ENCODE measurements at places on chromosomes 2 and 18. TPM values are rescaled to one million over a fixed set of nuclear protein-coding genes. Genes with fewer than 3 reads are reported as not detected.

DNA sequence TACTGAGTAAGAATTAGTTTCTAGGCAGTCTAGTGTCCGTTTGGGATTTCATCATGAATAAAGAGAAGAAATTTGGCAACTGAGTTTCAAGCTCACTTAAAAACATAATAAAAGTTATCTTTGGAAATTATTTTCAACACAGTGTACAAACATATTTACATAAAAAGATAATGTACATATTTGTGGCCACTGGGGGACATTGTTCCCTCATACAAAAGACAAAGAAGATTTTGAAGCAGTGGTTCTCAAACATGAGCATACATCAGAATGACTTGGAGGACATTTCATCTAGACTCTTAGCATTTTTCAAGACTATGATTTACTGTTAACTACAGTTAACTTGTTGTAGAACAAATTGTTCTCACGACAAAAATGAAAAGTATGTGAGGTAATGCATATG lies 15.7 kb upstream of the TTC21B start:
- DNase-seq: no peak

CACNB4 gene
- 5.4 TPM for total RNA-seq

DNA sequence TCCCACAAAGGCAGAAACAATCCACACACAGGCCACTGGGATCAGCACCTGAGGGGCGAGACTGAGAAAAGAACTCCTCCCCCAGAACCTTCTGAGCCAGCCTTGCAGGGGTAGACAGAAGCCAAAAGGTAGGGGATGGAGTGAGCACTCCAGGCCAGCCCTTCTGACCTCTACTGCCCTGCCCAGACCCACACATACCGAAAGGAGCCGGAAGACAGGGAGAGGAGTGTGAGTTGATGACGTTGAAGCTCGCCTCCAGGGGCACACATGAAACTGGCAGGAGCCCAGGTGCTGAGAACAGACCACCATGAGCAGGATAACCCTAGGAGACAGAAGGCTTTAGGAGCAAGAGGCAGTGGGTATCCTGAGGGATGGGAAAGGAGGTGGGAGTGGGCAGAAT lies 1.8 kb downstream of the SLC23A3 start:
- no peak for DNase-seq

DNA sequence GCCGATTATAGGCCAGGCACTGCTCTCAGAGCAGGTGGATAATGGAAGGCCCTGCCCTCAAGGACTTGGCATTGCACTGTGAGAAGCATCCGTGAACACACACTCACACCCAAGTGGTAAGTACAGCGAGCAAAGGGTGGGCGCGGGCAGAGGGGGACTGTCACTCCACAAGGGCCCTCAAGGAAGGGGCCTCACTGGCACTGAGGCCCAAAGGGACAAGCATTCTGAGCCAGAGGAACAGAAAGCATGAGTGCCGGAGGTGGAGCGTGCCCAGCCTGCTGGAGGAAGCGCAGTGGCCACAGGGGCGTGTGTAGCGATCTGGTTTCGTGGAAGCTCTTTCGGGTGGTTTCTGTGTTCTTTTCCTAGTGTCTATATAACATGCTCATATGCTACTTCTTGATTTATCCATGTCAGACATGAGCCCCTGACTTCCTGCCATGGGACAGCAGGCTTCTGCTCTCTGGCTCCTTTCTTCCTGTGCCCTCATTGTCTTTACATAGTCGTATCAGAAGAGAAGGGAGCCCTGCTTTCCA lies 132.7 kb upstream of the ASB18 start:
- no peak for DNase-seq

DNA sequence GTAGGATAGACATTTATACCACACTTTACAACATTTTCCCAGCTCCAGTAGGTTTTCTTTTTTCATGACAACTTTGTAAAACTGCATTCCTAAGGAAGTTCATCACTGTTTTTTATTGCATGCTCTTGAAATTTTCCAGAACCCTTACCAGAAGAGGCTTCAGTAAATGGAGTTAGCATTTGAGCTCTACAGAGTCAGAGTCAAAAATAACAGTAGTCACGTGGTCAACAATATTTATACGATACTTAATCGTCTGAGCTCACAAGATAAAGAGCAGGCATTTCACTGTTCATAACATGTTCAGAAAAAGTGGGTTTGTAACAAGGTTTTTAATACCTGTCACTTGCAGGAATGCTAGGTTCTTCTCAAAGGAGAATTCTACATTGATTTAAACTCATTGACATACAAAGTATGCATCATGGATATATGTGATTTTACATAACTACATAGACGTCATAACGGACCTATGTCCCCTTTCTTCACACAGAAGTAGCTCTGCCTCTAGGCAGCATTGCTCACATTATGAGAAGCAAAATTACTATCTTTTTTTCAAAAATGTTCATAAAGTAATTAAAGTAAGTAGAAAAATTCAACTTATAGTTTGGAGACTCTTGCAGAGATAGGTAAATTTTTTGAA lies 187.0 kb upstream of the COL3A1 start:
- DNase-seq: no peak

DNA sequence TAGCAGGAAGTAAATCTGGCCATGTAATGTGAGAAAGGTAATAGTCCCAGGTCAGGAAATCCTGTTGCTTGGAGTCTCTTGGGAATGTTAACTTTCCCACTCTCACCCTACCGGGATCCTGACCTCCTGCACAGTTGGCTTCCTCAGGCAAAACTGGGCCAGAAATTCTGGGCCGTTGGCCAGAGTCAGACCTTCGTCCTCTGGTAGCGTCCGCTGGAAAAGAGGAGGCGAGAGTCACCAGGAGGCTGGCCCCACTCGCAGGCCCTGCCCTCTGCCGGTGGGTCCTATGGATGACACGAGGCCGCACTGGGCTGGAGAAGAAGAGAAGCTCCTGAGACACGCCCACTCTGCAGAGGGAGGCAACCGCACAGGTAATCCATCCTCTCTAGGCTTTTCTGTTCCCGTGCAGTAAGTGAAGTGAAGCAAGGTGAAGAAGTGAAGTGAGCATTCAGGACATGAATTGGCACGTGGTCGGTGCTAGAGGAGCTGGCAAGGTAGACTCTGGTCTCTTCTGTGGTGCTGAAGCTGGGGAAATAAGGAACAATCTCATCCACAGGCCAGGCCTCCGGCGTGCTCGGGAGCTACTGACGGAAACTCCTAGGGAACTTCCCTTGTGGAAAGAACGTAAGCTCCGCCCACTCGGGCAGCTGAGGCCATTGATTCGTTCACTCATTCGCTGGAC lies 182.7 kb upstream of the GLI2 start:
- DNase-seq: peak; percentile 65

DNA sequence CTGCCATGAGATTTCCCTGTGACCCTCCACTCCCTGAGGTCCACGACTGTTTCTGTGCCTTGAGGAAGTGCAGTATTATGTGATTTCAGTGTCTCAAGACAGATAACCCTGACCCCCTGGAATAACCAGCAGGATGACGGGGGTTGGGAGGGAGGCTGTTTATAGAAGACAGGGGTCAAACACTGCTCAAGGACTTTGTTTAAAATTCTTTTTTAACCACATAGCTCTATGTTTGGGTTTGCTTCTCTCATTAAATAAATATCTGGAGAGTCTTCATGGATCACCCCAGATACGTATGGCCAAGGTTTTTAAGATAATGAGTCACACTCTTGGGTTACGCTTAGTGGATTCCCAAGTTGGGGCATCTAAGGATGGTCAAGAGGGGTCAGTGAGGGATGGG lies 523.8 kb upstream of the TNP1 start:
- no peak for DNase-seq

DNA sequence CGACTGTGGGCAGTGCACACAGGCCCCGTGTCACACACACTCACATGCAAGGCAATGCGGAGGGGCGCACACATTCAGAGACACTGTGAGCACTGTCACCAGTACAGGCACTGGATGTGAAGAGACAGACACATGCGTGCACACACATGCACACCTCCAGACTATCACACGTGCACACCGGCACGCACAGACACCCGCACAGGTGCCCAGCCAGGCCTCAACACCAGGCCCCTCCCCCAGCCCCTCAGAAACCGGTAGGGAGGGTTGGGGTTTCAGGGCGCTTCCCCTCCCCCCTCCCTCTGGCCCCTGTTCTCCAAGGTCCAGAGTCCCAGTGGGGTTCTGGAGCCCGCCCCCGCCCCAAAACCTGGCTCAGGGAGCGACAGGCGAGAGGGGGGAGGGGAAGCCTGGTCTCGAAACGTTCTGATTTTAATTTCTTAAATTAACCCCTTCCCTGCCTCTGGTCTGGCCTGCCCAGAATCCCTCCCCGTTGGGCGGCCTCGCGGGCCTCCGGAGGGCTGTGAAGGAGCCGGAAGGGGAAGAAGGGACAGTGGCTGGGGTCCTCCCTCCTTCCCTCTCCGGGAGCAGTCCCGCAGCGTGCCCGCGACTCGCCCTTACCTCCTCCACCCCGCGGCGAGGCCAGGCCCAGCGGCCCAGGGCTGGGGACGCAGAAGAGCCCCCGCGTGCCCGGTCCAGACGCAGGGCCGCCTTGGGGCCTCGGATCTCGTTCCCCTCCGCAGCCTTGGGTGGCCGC lies 558 bp downstream of the FBXO41 start:
- no peak for DNase-seq

DNA sequence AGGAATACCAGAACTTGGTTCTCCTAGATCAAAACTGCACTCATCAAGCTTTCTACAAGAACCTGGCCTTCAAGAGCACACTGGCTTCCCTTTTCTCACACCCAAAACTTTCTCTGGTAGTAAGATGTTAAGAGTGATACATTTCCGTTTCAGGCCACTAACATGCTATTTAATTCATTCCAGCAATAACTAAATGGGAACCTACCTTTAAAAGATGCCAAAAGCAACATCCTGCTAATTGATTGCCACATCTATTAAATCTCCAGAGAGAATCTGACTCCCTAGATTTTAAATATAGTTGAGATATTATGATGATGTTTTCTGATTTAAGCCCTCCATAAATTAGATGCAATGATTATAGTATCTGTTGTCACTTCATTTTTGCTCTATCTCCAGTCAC lies 71.6 kb downstream of the KCTD18 start:
- DNase-seq: no peak

RTP5 gene
- not detected for total RNA-seq

GRCh38 chr2:28004086-28004485 lies 113.6 kb downstream of the BABAM2 start:
- no peak for DNase-seq

TNFRSF11A gene
- 2.1 TPM for total RNA-seq

UGT1A3 gene
- not detected for total RNA-seq

DNA sequence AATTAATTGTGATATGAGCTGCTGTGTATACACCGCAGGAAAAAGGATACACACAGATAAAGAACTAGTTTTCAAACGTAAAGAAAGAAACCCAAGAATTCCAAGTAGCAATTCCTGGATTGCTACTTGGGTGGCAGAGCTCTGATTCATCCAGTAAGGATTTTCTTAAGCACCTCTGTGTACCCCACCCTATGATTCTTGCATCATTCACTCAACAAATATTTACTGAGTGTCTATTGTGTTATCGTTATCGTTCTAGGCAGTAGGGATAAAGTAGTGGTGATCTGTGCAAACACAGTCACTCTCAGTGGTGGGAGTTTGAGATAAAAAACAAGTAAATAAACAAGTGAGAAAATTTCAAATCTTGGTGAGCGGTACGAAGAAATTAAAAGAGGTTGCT lies 4.9 kb upstream of the TMEM200C start:
- DNase-seq: no peak

TCF7L1 gene
- 2.1 TPM for total RNA-seq

GRCh38 chr2:149994057-149994728 lies 406.6 kb upstream of the MMADHC start:
- DNase-seq: no peak

DNA sequence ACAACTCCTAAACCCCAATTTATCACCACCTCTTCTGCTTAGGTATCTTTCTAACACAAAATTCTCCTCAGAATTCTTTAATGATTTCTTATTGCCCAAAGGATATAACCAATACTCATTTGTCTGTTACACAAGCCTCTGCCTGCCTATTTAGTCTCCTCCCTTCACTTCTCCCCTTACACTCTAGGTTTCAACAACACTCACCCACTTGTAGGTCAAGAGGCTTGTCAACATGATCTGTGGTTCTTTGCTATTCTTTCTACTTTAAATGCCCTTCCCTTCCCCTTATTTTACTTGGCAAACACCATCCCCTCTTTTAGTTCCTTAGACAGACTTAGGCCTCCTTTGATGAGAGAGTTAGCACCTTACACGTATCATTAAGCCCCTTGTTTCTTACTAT lies 69.0 kb upstream of the C2orf15 start:
- no peak for DNase-seq

GRCh38 chr2:105617631-105618350 lies 126.9 kb upstream of the NCK2 start:
- no peak for DNase-seq

- no peak for DNase-seq
Measured at GRCh38 chr2:237184919-237185552, 99.3 kb downstream of the COPS8 start.

MOCOS gene
- total RNA-seq: 2.2 TPM

GRCh38 chr2:75079575-75079974 lies 119.7 kb downstream of the TACR1 start:
- DNase-seq: no peak

MTCL1 gene
- total RNA-seq: 3.5 TPM

- DNase-seq: no peak
Measured at GRCh38 chr18:3875376-3875775, 425.4 kb downstream of the TGIF1 start.

SGO2 gene
- 11.2 TPM for total RNA-seq

DNA sequence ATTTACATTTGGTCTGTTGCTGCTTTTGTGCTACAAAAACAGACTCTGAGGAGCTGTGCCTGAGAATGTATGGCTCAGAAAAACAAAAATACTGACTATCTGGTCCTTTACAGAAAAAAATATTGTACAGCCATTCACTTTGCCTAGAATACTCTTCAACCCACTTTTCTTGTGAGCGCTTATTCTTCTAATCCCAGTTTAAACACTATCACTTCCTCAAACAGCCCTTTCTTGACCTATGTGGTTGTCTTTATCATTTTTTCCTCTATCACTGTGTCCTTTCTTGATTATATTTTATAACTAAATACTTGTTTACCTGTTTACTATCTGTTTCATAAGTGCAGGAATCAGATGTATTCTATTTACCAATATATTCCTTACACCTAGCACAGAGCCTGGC lies 33.5 kb downstream of the CUL3 start:
- DNase-seq: no peak

GRCh38 chr2:226354434-226354833 lies 445.2 kb downstream of the IRS1 start:
- no peak for DNase-seq

RAPGEF4 gene
- 24.6 TPM for total RNA-seq

Measured in omental fat pad (tissue), 4 donors.